ENCODE measurements at places on chromosomes 3 and 15. TPM values are rescaled to one million over a fixed set of nuclear protein-coding genes. Genes with fewer than 3 reads are reported as not detected.

- DNase-seq, result no peak
- no peak overlapping the region for H3K4me3 ChIP-seq
- H3K27me3 ChIP-seq, result no peaks in the 10 kb centered on the region
- H3K27ac ChIP-seq, result no peak overlapping the region
- H3K36me3 ChIP-seq, result peaks cover 5% of the 10 kb centered on the region
Measured at GRCh38 chr3:134543113-134543512, 57.3 kb downstream of the CEP63 start.

DNA sequence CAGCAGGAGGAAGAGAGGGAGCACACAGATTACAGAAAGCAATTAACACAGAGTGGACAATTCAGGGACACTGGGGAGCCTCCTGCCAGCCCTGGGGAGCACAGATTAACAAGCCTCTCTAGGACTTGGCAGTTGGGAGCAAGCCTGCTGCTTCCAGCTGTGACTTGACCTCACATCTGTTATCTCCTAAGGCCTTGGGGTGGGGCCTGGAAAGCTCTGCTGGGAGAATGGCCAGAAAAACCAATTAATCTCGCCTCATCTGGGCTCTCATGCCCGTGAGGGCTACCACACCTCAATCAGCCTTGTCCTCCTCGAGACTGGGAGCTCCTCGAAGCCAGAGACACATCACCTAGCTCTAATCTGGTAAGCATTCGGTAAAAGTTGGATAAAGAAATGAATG lies 39.1 kb downstream of the SEMA5B start:
- no peak for DNase-seq
- no peak overlapping the region for H3K27ac ChIP-seq
- H3K4me1 ChIP-seq, result no peaks in the 10 kb centered on the region
- no peaks in the 10 kb centered on the region for H3K36me3 ChIP-seq
- H3K4me3 ChIP-seq, result no peak overlapping the region
- H3K27me3 ChIP-seq, result peaks cover 42% of the 10 kb centered on the region

POPDC2 gene
- 1.6 TPM for total RNA-seq

DNA sequence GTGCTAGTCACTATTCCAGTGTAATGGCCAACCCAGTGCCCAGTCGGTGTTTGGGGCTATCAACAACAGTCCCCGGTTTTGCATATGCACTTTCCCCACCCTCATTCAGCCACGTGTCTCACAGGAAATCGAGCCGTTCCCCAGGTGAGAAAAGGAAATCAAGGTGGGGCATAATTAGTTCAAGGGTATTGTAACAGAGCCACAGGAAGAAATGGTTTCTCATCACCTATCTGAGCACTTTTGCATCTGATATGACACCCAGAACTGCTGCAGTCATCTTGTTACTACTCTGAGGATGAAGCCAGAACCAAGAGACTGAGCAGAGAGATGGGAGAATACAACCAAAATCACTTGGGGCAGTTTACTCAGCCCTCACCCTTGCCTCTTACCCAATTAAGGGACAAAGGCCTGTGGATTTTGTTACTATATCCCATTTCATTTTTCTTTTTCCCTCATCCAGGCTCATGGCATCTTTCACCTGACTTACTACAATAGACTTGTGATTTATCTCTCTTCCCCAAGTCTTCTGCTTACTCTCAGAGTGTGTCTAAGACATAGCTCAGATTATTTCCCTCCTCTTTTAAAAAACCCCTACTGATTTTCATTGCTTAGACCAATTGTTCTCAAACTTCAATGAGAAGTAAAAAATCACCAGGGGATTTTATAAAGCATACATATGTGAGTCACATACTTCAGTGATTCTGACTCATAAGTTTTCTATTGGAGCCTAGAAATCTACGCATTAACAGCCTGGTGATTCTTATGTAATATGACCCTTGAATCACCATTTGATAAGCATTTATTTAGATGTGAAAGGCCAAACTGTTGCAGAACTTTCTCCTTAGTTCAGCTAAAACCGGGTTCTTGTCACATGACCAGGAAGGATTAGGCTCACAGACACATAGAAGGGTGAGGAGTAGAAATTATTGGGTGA lies 40.5 kb downstream of the TRAT1 start:
- DNase-seq, result peak; percentile 26
- peaks cover 29% of the 10 kb centered on the region for H3K4me1 ChIP-seq

DNA sequence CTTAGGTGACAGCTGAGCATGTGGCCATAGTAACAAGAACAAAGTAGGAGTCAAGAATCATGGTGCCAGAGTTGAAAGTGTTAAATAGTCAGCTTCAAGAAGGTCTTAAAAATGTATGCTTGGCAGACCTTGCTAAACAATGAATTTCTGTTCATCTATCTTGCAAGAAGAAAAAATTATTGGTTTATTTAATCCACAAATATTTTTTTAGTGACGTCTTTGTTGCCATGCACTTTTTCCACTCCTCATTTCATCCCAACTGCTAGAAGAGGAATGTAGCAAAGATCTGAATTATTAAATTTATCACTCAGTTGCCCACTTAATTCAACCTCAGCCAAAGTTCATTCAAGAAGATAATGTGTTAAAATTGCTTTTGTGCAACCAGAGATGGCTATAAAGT lies 3.2 kb upstream of the SLC4A7 start:
- H3K27me3 ChIP-seq, result no peaks in the 10 kb centered on the region
- DNase-seq, result no peak
- H3K27ac ChIP-seq, result no peak overlapping the region
- no peak overlapping the region for H3K4me3 ChIP-seq

GRCh38 chr15:61987824-61988223 lies 72.4 kb downstream of the VPS13C start:
- H3K36me3 ChIP-seq, result peaks cover 36% of the 10 kb centered on the region
- H3K4me3 ChIP-seq, result no peak overlapping the region
- H3K27ac ChIP-seq, result no peak overlapping the region
- no peaks in the 10 kb centered on the region for H3K4me1 ChIP-seq
- no peak for DNase-seq

GOLGA6L10 gene
- 1.3 TPM for total RNA-seq

GRCh38 chr3:132445817-132446216 lies 28.5 kb downstream of the DNAJC13 start:
- H3K27ac ChIP-seq, result no peak overlapping the region
- peaks cover 9% of the 10 kb centered on the region for H3K4me1 ChIP-seq
- no peaks in the 10 kb centered on the region for H3K27me3 ChIP-seq
- H3K36me3 ChIP-seq, result peaks cover 8% of the 10 kb centered on the region
- DNase-seq, result no peak

- no peak overlapping the region for H3K4me3 ChIP-seq
- H3K4me1 ChIP-seq, result peaks cover 30% of the 10 kb centered on the region
- no peak for DNase-seq
- peaks cover 10% of the 10 kb centered on the region for H3K36me3 ChIP-seq
Measured at GRCh38 chr3:94009608-94010007, 18.8 kb downstream of the STX19 start.

GRCh38 chr3:24296441-24297205 lies 198.0 kb downstream of the THRB start:
- no peak overlapping the region for H3K27ac ChIP-seq
- H3K4me1 ChIP-seq, result no peaks in the 10 kb centered on the region
- H3K4me3 ChIP-seq, result no peak overlapping the region
- DNase-seq, result no peak
- H3K27me3 ChIP-seq, result no peaks in the 10 kb centered on the region

- H3K27me3 ChIP-seq, result peaks cover 51% of the 10 kb centered on the region
- DNase-seq, result peak; percentile 77
- peak overlapping the region; percentile 33 for H3K4me3 ChIP-seq
- H3K36me3 ChIP-seq, result no peaks in the 10 kb centered on the region
Measured at GRCh38 chr3:50274371-50275104, 4.3 kb upstream of the LSMEM2 start.

- no peak for DNase-seq
- no peaks in the 10 kb centered on the region for H3K36me3 ChIP-seq
- peaks cover 8% of the 10 kb centered on the region for H3K4me1 ChIP-seq
- H3K27ac ChIP-seq, result no peak overlapping the region
- H3K27me3 ChIP-seq, result peaks cover 36% of the 10 kb centered on the region
Measured at GRCh38 chr3:184541886-184542562, 19.6 kb upstream of the EPHB3 start.

DNA sequence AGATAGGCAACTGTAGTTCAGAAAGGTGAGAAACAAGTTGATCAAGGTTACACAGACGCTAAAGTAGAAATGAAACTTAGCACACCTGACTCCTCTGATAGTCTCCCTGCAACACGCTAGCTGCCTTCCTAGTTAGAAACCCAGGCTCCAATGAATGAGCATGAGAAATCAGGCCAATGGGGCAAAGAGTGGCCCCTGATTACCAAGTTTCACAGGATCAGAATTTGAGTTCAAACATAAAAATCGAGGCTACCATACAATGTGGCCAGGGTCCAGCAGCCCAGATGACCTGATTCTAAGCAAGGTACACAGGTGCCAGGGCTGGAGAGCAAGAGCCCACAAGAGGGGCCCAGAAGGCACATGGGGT lies 7.7 kb downstream of the PLD1 start:
- H3K4me1 ChIP-seq, result peaks cover 2% of the 10 kb centered on the region
- no peak for DNase-seq
- H3K27me3 ChIP-seq, result peaks cover 16% of the 10 kb centered on the region
- H3K4me3 ChIP-seq, result no peak overlapping the region
- no peak overlapping the region for H3K27ac ChIP-seq

GRCh38 chr3:56782215-56782614 lies 19.5 kb downstream of the ARHGEF3 start:
- H3K4me1 ChIP-seq, result peaks cover 89% of the 10 kb centered on the region
- peak overlapping the region; percentile 96 for H3K27ac ChIP-seq
- peaks cover 68% of the 10 kb centered on the region for H3K36me3 ChIP-seq
- H3K4me3 ChIP-seq, result peak overlapping the region; percentile 78

DNA sequence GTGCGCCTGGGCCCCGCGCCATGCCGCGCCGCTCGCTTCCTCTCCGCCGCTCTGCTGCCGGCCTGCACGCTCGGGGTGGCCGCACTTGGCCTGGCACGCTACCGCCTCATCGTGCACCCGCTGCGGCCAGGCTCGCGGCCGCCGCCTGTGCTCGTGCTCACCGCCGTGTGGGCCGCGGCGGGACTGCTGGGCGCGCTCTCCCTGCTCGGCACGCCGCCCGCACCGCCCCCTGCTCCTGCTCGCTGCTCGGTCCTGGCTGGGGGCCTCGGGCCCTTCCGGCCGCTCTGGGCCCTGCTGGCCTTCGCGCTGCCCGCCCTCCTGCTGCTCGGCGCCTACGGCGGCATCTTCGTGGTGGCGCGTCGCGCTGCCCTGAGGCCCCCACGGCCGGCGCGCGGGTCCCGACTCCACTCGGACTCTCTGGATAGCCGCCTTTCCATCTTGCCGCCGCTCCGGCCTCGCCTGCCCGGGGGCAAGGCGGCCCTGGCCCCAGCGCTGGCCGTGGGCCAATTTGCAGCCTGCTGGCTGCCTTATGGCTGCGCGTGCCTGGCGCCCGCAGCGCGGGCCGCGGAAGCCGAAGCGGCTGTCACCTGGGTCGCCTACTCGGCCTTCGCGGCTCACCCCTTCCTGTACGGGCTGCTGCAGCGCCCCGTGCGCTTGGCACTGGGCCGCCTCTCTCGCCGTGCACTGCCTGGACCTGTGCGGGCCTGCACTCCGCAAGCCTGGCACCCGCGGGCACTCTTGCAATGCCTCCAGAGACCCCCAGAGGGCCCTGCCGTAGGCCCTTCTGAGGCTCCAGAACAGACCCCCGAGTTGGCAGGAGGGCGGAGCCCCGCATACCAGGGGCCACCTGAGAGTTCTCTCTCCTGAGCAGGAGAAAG lies 951 bp downstream of the GPR62 start:
- DNase-seq, result peak; percentile 48
- H3K4me3 ChIP-seq, result peak overlapping the region; percentile 33
- H3K27me3 ChIP-seq, result peaks cover 33% of the 10 kb centered on the region

DNA sequence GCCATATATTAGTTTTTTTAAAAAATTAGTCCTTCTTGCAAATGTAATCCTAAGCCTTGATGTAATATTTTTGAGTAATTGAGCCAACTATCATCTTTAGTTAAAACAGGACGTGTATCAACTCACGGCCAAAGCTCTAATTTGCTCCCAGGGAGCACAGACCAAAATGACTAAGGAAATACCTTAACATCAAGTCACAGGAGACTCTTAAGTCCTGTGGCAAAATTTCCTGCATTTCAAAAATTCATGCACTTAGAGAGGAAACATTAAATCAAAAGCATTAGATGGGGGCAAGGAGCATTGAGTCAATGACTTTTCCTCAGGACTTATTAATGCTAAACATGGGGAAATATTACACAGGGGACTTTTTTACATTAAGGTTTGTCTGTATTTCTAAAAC lies 276.0 kb downstream of the MFSD1 start:
- H3K27me3 ChIP-seq, result peaks cover 5% of the 10 kb centered on the region
- DNase-seq, result no peak
- H3K27ac ChIP-seq, result no peak overlapping the region

ANKRD63 gene
- total RNA-seq, result not detected

DNA sequence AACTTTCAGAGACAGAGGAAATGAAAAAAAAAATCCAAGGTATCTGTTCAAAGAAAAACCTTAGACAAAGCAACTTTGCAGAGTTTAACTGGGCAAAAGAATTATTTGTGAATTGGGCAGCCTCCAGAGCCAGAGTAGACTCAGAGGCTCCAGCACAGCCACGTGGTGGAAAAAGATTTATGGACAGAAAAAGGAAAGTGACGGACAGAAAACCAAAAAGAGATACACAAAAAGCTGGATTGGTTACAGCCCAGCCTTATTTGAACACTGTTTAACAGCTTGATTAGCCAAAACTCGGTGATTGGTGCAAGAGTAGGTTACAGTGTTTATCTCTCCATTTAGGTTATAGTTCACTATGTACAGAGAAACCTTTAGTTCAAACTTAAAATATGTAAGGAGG lies 23.7 kb upstream of the GPD1L start:
- H3K4me3 ChIP-seq, result no peak overlapping the region
- H3K27ac ChIP-seq, result no peak overlapping the region
- DNase-seq, result no peak
- no peaks in the 10 kb centered on the region for H3K36me3 ChIP-seq

DNA sequence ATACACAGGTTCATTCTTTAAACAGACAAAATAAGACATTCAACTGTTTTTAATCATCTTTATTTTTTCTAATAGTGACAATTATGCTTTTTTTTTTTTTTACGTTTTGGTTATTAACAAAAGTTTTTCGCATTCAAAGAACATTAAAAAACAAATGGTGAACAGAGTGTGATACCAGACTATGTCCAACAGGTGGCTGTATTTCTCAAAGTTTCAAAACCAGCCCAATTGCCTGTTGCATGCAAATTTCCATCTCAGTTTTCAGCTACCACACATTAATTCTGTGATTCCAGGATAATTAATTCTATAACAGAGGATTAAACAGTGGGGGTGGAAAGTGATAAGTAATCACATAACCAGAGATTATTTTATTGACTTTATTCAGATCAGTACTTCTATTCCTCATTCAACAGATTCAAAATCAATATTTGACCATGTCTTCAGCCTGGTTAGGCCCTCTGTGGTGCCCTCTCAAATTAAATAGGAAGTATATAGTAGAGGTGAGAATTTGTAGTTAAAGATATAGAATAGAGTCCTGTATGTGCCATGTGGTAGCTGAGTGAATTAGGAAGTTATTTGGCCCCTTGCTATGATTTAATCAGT lies 122.2 kb upstream of the DCBLD2 start:
- H3K4me3 ChIP-seq, result no peak overlapping the region
- H3K27me3 ChIP-seq, result peaks cover 14% of the 10 kb centered on the region
- no peak overlapping the region for H3K27ac ChIP-seq
- no peaks in the 10 kb centered on the region for H3K36me3 ChIP-seq
- H3K4me1 ChIP-seq, result no peaks in the 10 kb centered on the region
- DNase-seq, result no peak
